ENCODE measurements at places on chromosomes 4 and X. TPM values are rescaled to one million over a fixed set of nuclear protein-coding genes. Genes with fewer than 3 reads are reported as not detected.

CXCL9 gene
- not detected for total RNA-seq

WDR13 gene
- total RNA-seq = 91.3 TPM

AADAT gene
- 2.8 TPM for total RNA-seq

MSX1 gene
- 3.4 TPM for total RNA-seq

ZFP92 gene
- 0.90 TPM for total RNA-seq

FGB gene
- 2.0 TPM for total RNA-seq

GRCh38 chrX:9730752-9731151 is 34.9 kb downstream of the GPR143 start:
- no peak for DNase-seq

GRCh38 chr4:136124251-136124745 is 1408.0 kb downstream of the PCDH18 start:
- DNase-seq = no peak

DNA sequence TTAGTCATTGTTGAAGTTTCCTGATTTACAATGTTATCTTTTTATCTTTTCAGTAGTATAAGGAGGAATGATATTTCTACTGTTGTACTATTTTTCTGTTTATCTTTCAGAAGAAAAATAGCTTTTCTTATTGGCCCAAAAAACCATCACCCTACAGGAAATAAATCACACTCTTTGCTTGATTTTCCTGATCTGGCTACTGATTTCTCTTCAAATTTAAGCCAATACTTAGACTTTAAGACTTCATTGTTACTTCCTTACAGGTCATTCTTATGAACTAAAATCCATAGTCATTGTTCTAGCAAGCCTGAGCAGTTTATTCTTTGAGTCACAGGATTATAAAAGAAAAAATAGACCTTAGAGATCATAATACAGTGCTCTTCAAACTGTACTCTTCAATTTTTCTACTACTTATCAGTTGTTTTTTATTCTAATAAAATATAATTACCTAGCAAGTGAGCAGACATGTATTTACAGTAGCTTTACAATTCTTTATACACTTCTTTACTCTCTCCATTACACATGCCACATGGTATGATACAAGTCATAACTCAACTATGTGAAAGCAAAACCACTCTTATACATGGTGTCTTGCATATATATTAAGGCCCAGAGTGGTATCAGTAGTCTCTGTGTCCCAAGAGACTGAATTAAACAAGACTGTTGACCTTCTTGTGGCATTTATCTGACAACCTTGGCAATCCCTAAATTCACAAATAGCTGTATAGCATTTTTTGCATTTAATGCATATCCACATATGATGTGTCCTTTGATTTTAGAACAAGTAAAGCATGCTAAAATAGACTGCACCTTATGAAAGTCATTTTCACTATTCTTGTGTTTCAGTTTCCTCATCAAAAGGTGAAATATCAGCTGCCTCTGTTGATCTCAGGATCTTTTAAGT is 47.9 kb downstream of the TET2 start:
- DNase-seq = no peak

DNA sequence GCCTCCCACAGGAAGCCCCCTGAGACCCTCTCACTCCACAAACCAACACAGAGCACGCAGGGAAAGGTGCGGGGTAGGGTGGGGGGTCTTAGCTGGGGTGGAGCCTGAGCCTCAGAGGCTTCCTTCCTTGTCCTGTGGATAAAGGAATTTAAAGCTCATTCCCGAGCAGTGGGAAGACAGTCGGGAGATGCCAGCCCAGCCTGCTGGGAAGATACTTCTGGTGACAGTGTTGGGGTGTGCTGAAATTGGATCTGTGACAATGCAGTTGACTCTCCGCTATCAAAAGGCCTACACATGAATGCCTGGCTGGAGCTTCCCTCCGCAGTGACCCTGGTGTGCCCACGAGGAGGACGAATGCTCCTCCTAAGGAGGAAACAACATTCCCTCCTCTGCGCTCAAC is 45.5 kb downstream of the JAKMIP1 start:
- no peak for DNase-seq

DNA sequence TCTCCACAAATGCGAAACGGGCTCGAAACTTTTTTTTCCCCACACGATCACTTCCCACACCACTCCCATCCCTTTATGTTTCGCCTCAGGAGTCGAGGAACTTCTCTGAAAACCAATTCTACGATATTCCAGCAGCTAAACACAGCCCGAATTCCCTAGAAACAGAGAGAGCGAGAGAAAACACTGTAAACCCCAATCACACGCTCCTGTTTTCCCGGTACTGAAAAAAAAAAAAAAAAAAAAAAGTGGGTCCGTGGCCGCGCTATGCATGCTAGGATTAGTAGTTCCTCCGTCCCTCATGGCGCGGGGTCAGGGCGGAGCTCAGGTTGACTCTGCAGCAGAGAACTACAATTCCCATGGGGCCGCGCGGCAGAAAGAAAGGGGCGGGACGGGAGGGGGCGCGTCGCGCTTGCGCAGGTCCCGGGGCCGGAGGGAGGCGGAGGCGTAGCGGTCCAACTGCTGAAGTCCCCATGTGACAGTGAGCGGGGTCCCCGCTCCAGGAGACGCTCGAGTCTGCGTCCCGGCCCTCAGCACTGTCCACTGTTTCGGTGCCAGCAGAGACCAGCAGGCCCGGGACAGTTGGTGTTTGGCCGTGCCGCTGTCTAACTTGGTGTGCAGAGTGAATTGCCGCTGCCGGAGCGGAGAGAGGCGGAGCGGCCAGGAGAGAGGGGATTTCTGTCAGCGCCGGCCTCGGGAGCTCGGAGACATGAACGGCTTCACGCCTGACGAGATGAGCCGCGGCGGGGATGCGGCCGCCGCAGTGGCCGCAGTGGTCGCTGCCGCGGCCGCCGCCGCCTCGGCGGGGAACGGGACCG is at the start of gene SAP30:
Gene SAP30, plus strand, starts transcription at position 478 of the 815 bp plus-strand sequence. Its CDS starts 229 bp downstream, at position 707.
- DNase-seq = peak; percentile 80

GRCh38 chr4:15717086-15717485 is 14.2 kb downstream of the BST1 start:
- no peak for DNase-seq
